ENCODE measurements at places on chromosomes 11 and 22.

- no peak for DNase-seq
Observed at GRCh38 chr11:71064702-71065515, 187.5 kb downstream of the SHANK2 start.

GRCh38 chr22:26474682-26475081, 8.9 kb downstream of the HPS4 start:
- peak; percentile 68 for DNase-seq

DNA sequence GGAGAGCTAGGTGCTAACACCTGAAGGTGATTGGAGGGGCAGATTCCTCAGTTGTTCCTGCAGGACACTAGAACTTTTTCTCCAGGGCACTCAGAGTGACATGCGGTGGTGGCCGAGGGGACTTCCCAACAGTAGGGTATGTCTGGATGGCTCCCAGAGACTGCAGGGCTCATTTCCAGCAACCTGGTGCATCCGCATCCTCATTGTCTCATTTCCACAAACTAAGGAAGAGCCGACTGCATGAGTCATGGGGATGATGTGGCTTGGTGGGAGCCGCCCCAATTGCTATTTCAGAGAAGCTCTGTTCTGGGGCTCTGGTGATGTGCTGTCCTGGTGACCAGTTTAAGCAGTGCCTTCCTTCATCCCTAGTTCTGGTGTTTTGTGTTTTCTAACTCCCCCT, 2.8 kb upstream of the ROBO4 start:
- peak; percentile 97 for DNase-seq

DNA sequence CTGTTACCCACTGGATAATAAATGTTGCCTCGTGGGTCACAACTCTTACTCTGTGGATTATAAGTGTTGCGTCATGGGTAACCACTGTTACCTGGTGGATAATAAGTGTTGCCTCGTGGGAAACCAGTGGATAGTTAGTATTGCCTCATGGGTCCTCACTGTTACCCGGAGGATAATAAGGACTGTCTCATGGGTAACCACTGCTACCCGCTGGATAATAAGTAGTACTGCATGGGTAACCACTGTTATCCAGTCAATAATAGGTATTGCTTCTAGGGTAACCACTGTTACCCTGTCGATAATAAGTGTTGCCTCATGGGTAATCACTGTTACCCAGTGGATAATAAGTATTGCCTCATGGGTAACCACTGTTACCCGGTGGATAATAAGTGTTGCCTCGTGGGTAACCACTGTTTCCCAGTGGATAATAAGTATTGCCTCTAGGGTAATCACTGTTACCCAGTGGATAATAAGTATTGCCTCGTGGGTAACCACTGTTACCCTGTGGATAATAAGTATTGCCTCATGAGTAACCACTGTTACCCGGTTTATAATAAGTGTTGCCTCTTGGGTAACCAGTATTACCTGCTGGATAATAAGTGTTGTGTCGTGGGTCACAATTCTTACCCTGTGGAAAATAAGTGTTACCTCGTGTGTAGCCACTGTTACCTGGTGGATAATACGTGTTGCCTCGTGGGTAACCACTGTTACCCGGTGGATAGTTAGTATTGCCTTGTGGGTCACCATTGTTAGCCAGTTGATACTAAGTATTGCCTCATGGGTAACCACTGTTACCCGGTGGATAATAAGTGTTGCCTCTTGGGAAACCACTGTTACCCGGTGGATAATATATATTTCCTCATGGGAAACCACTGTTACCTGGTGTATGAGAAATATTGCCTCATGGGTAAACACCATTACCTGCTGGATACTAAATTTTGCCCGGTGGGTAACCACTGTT, 15.7 kb upstream of the NXPE4 start:
- peak; percentile 12 for DNase-seq

GRCh38 chr22:22717664-22718063, 73.2 kb downstream of the GGTLC2 start:
- DNase-seq: no peak

GRCh38 chr11:45685964-45686537, 20.6 kb upstream of the CHST1 start:
- no peak for DNase-seq

- no peak for DNase-seq
Observed at GRCh38 chr22:47144076-47144765, 381.8 kb downstream of the TBC1D22A start.

GRCh38 chr11:128497776-128498095, 89.6 kb downstream of the ETS1 start:
- DNase-seq: peak; percentile 51

DNA sequence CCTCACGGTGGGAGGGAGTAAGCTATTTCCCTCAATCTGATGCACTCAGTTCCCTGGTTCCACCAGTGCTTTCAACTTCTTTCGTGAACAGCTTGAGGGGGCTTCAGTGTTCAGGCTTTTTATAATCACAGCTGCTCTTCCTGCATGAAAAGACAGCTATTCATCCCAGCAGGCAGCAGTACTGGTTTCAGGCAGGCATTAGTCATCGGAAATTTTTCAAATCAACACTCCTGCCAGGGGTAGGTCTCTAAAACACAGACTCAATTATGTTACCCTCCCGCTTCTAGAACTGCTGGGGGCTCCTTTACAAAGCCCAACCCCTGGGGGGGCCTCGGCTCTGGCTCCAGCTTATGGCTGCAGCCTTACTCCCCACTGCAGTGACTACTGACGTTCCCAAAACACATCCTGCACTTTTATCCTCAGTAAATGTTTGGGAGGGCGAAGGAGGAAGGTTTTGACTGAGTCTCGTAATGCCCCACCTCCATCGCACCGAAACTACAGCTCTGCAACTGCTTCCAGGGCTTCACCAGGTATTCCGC, 5.8 kb downstream of the POLDIP3 start:
- peak; percentile 64 for DNase-seq

- no peak for DNase-seq
Observed at GRCh38 chr22:27624042-27624441, 177.5 kb downstream of the MN1 start.

GRCh38 chr11:126604461-126604860, 249.0 kb downstream of the ST3GAL4 start:
- no peak for DNase-seq

- DNase-seq: no peak
Observed at GRCh38 chr11:74011360-74012073, 2.6 kb upstream of the UCP3 start.

GRCh38 chr11:123682696-123683410, 28.4 kb upstream of the SCN3B start:
- DNase-seq: no peak

- DNase-seq: no peak
Observed at GRCh38 chr11:118652681-118653181, 26.7 kb downstream of the TREH start.

DNA sequence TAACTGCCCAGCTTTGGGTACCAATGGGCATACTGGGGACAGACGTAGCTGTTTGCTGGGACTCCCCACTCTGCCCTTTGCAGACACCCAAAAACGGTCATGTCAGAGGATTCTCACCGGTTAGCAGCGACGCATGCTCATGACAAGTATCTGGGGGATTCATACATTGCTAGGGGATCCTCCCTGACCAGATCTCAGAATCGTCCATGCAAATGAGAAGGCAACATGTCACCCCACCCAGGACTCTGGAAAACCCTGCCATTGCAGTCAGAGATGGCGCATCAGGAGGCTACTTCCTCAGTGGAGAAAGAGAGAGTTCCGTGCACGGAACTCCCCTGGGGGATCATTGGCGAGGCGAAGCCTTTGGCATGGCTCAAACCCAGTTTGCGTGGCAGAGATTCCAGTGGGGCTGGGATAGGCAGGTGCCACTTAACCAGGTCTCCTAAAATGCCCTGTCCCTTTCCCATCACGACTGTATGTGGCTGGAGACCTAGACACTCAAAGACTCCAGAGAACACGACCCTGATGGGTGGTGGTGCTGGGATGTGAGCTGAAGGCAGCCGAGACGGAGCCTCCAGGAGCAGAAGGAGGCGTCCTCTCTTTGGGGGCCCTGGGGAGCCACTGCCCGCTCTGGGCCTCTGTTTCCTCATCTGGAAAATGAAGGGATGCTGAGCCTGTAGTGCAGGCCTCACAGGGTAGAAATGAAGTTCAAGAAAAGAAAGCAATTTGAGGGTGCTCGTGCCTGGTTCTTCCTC, 4.9 kb downstream of the RGL4 start:
- no peak for DNase-seq

- peak; percentile 17 for DNase-seq
Observed at GRCh38 chr11:25970726-25971508, 361.0 kb upstream of the ANO3 start.

- DNase-seq: no peak
Observed at GRCh38 chr11:130455483-130456127, 7.2 kb downstream of the ADAMTS15 start.

GRCh38 chr11:69437001-69437875, 44.2 kb upstream of the LINC01488 start:
- DNase-seq: peak; percentile 59

DNA sequence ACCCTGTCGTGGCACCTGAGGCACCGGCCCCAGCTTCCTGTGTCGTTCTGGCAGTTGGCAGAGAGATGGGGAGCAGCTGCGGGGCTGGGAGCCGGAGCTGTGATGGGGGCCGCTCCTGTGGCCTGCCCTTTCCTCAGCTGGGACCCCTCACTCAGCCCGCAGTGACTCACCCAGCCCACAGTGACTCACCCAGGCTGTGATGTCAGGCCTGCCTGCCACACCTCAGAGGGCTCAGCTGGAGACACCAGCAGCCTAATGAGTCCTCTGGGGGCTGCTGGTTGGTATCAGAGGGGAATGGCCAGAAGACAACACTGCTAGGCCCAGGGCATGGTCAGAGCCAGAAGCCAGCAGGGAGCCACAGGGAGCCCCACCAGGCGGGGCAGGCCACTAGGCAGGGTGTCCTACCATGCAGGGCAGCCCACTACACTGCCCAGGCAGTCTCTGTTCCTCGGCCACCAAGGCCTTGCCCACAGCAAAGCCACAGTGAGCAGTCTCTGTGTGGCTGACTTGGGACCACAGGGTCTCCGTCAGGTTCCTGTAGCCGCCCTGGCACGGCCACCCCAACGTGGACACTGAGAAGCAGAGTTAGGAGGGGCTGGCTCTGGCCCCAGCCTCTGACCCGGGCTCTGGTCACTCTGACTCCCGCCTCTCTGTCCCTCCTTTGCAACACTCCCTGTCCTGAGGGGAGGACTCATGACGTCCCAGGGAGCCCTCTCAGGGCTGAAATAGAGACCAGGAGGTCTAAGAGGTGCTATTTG, 4.2 kb upstream of the FXYD2 start:
- DNase-seq: peak; percentile 63

- peak; percentile 49 for DNase-seq
Observed at GRCh38 chr11:27694992-27695391, 5.3 kb downstream of the BDNF start.

- no peak for DNase-seq
Observed at GRCh38 chr11:110513259-110513801, 83.6 kb downstream of the FDX1 start.

- DNase-seq: peak; percentile 47
Observed at GRCh38 chr11:19735157-19735908, 22.7 kb downstream of the NAV2 start.

- no peak for DNase-seq
Observed at GRCh38 chr11:64130618-64131017, 35.3 kb downstream of the MACROD1 start.

- peak; percentile 1 for DNase-seq
Observed at GRCh38 chr11:92224407-92225124, at the start of gene FAT3. Gene FAT3, plus strand, starts transcription at chr11:92224818. Its CDS starts 127,295 bp downstream, at chr11:92352113.

DNA sequence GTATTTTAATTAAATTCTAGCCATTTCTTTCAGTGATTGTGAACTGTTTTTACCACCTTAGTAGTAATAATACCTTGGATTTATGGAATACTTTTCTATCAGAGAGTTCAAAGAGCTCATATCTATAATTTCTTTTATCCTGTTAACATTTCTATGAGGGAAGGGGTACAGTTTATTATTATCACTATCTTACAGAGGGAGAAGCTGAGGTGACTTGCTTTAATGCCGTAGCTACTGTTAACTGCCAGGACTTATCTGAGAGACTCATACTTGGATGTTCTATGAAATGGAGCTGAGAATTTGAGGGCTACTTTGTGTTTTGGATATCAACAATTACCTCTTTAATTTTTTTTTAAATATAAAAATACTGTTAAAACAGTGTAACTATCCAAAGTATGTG, 3.3 kb downstream of the REXO2 start:
- no peak for DNase-seq

- DNase-seq: peak; percentile 30
Observed at GRCh38 chr22:29748248-29748893, 18.4 kb downstream of the ZMAT5 start.

DNA sequence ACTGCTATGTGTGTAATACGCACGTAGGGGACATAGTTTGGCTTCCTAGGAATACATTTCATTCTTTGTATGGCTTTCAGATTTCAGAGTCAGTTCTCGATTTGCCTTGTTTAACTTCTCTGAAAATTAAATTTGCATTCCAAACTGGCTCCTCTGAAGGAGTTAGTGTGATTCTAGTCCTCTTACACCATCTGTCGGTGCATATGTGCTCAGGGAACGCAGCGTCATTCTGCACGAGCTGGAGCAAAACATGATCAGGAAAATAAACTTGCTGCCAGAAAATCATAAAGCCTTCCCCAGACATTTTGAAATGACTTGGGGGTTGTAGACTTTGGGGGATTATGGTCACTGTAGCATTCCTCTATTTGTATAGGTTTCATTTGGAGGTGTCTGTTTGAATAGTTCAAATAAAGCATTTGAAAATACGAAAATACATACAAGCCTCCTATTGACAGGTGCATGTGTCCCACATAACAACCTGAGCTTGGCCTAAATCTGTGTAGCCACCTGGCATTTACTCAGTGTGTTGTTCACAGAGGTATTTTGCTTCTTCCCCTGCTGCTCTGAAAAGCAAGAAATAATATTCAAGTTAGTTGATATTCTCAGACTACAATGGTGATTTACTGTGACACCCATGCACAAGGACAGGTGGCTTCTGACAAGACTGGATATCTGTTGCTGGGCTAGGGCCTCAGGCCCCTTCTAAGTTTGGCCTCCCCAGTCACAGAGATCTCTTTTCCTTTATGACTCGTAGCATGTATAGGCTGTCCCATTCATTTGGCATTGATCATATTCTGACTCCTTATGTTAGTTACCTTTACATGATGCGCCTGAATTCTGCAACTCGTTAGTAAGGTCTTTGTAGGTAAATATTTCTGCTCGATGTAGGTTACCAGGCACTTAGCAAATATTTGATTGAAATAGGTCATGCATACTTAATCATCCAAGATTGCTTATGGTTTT, 81.6 kb upstream of the SORL1-AS1 start:
- DNase-seq: peak; percentile 21

GRCh38 chr11:20122131-20122530, 38.1 kb downstream of the DBX1 start:
- no peak for DNase-seq

DNA sequence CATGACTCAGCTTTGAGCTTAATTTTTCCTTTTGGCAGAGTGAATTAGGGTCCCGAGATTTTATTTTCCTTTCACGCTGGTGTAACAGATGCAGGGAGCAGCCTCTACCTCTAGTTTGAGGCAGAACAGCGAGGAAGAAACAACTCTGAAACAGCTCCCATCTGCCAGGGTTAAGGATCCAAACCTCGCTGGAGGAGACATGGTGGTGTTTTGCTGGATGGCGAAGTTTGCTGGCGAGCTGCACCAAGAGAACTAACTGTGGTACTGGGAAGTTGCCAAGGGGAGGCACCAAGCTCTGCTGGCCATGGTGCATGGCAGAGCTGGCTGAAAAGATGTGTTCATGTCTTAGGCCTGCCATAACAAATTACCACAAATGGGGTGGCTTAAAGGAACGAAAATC, 7.6 kb upstream of the ALKBH3 start:
- no peak for DNase-seq
